ENCODE measurements at places on chromosomes 3 and 15. TPM values are rescaled to one million over a fixed set of nuclear protein-coding genes. Genes with fewer than 3 reads are reported as not detected.

BCHE gene
- 1.4 TPM for total RNA-seq

CD200 gene
- 0.27 TPM for total RNA-seq

EBLN2 gene
- total RNA-seq = 5.1 TPM

CD200R1 gene
- not detected for total RNA-seq

DAZL gene
- total RNA-seq = not detected

TRPM1 gene
- not detected for total RNA-seq

RBPMS2 gene
- total RNA-seq = 4.8 TPM

PRR23B gene
- not detected for total RNA-seq

AQP9 gene
- not detected for total RNA-seq

RNU5B-1 gene
- 18.5 TPM for total RNA-seq

TMEM115 gene
- total RNA-seq = 69.0 TPM

COLQ gene
- 2.6 TPM for total RNA-seq

GOLIM4 gene
- 40.5 TPM for total RNA-seq

GOLGA8S gene
- total RNA-seq = 0.44 TPM

DTX3L gene
- total RNA-seq = 37.4 TPM

IMPG2 gene
- 0.60 TPM for total RNA-seq

ACKR4 gene
- total RNA-seq = 0.64 TPM

HDAC11 gene
- 13.7 TPM for total RNA-seq

FSIP1 gene
- total RNA-seq = 0.54 TPM

CCDC54 gene
- total RNA-seq = not detected

GPR62 gene
- total RNA-seq = not detected

FEZF2 gene
- total RNA-seq = not detected

LRRC2 gene
- total RNA-seq = 1.2 TPM

ERC2 gene
- total RNA-seq = 0.78 TPM

LMAN1L gene
- total RNA-seq = not detected
